Fibroblast of skin of left biceps (primary cell): ENCODE measurements at places on chromosomes 4 and X.

DNA sequence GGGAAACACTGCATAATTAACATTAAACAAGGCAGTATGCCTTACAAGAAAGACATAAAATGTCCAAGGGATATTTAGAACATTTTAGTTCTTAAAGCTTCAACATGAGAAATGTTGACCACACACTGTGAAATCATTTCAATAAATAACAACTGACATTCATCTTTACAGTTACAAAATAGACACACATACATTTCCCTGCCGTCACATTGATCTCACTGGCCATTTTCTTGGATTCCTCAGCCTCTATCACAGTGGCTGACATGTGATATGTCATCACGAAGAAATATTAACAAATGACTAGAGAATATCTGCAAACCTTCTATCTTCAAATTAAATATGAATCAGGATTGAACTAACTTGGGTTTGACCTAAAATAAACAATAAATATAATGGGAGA is 1.9 kb downstream of the CXCL2 start:
- no peak for DNase-seq

DNA sequence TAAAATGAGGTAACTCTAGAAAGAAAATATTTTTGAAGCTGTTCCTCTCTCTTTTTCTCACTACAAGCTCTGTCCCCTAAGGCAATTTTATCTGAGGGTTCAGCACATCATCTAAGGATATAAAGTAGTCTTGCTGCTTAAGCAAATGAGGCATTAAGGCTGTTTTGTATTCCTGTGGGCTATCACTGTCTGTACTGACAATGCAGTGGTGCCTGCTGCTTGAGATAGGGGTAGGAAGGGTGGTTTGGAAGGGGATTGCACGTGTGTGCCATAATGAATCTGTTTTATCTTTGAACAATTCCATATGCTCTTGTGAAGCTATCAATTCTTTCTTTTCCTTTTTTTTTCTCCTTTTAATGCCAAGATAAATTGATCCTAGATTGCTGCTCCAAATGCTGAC is 128.0 kb upstream of the ATOH1 start:
- DNase-seq: no peak

DNA sequence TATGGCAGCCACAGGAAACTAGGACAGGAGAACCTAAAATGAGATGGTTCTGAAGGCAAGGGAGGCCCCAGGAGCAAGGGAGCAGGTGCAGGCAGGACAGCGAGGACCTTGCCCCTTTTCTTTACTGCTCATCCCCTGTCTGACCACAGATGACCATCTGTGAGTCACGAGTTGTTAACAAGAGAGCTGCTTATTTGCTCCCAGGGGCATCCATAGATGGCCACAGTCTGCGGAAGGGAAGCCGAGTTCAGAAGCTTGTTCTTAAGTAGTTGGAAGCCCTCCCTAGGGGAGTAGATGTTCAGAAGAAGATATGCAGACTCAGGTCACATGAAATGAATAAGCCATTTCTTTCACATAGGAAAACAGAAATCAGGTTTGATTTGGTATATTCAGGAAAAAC is 69.4 kb downstream of the EVC2 start:
- no peak for DNase-seq

DNA sequence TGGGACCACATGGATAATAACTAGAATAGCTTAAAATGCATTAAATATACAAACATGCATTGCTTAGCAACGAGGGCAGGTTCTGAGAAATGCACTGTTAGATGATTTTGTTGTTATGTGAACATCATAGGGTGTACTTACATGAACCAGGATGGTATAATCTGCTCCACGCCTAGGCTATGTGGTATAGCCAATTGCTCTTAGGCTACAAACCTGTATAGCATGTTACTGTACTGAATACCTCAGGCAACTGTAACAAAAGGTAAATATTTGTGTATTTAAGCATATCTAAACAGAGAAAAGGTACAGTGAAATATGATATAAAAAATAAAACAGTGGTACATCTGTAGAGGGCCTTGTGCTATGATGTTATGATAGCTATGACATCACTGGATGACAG is 169.2 kb upstream of the IL15 start:
- no peak for DNase-seq

DNA sequence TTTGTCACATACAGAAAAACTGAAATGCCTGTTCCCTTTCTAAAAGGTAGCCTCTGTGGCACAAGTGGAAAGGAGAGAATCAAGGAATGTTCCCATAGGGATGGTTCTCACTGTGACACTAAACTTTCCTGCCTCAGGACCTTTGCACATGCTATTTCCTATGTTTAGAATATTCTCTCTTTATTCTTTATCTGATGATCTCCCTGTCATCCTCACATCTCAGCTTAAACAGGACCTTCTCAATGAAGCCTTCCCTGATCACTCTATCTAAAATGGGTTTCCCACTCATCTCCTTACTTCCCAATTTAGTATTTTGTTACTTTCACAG is 32.3 kb downstream of the HOPX start:
- no peak for DNase-seq

GRCh38 chr4:40183615-40184411 is 13.0 kb upstream of the RHOH start:
- DNase-seq: no peak

- DNase-seq: no peak
Measured at GRCh38 chr4:153834901-153835300, 46.0 kb upstream of the SFRP2 start.

GRCh38 chr4:151960449-151961230 is 199.8 kb upstream of the GATB start:
- no peak for DNase-seq

DNA sequence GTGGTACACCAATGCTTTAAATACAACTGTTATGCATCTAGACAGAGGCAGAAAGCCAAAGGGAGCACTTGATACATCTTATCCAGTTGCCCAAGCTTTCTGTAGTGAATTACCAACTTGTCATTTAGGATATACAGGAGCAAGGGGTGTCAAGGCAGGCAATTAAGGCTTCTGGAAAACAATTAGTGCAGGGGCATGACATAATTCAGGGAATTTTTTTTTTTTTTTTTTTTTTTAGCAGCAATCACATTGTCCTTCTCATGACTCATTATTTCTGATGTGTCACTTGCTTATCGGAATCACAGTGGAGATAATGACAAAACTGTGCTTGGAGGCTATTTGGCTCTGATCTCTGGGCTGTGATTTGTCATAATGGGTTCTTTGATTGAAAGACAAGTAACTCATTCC is 259.5 kb downstream of the ARHGAP24 start:
- no peak for DNase-seq

DNA sequence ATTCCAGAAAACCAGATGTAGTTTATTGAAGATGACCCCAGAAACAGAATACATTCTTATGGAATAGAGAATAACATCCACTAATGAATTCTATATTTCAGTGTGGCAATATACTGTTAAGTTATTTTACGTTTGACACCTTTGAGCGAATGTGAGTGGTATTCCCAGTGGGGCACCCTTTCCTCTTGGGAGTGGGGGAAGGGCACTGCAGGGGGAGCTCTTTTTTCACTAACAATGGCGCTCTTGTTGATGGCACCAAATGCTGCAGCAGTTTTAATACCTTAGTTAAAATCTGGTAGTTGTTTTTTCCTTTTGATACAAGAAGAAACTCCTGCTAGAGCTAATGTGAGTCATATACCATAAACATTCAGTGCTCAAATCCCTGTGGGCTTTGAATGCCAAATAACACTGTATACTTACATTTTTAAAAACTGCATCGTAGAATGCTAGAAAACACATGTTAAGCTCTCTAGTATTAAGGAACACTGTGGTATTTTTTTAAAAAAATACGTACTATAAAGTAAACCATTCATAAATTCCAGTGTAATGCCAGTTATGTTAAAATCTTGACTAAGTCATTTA is 178.5 kb downstream of the DCHS2 start:
- peak; percentile 31 for DNase-seq

DNA sequence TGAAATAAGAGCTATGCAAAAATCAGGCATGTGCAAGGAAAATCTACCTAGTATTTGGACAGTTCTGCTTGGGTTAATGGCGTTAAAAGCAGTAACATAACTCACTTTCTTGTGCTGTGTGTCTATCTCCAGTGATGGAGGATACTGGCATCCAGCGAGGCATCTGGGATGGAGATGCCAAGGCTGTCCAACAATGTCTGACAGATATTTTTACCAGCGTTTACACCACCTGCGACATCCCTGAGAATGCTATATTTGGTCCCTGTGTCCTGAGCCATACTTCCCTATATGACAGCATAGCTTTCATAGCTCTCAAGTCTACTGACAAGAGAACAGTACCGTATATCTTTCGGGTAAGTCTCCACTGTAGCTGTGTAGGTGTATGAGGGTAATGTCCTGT is 2.6 kb downstream of the PRDM8 start:
- DNase-seq: no peak

DNA sequence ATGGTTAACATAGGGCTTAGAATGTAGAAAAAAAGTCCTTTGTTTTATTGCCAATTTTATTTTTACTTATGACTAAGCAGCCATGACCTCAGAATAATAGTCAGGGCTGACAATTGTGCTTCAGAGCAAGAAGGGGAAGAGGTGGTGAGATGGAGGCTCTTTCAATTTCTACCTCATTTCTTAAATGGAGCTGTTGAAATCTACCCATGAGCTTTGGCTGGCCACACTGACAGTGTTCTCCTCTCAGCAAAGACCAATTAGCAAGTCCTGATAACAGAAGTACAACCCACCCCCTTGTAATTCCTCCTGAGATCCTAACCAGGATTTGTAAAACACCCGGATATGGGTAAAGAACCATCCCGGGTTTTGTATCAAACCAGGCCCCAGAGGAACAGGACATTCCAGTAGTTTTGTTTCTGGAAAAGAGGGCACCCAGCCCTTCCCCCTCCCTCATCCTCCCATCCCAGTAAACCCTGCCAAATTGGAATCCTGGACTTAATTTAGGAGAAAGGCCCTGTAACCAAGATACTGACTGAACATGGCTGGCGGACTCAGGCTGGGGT is at the start of gene HEPH:
HEPH (plus strand) TSS at position 399 of the 563 bp plus-strand sequence. CDS start 6,324 bp downstream, outside the sequence.
- peak; percentile 51 for DNase-seq

- DNase-seq: no peak
Measured at GRCh38 chr4:26558166-26558895, 25.6 kb upstream of the TBC1D19 start.

DNA sequence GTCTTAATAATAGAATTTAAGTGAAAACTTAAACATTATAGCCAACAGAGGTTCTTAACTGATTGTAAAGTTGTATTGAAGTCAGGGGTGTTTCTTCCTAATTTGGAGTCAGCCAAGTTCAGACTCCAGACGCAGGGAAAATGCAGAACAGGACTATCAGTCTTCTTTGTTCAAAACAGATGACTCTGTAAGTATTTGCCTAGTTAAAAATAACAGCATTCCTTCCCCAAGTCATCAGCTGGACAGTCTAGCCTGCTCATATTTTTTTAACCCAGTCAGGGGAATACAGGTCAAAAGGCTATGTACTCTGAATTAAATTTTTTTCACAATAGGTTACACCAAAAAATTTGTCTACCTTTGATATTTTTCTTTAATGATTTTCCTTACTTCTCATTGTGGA is 73.8 kb upstream of the DCLK2 start:
- DNase-seq: no peak

DNA sequence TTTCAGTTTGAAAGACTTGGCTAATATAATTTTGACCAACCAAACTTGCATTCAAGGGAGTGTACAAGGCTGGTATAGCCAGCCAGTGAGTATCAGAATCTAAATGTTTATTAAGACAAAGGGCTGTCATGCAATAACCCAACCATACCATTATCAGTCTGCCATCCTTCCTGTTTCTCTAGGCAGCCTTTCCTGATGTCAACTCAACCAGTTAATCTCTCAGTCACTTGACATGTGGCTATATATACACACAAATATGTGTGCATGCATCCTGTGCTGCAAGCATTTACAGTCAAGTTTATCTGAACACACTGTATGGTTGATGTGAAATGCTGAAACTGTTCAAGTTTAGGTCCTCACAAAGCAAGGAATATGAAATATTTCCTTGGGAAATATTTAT is 17.2 kb downstream of the BTK start:
- DNase-seq: no peak

DNA sequence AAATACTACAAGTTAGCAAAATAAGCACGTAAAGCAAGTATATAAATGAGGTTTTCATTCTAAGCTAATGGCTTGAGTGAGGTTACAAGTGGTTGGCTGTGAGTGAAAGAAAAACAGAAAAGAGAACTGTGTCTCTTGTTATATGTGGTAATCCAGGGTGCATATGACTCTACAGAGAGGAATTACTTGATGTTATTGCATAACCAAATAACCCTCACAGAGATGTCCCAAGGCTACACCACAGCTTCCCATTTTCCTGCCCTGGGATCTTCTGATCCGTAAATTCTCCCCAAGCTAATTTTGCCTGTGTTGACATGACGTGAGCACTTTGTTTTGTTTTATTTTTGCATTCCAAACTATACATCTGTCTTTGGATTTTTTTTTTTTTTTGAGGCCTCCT is 470.0 kb upstream of the INTU start:
- peak; percentile 58 for DNase-seq

DNA sequence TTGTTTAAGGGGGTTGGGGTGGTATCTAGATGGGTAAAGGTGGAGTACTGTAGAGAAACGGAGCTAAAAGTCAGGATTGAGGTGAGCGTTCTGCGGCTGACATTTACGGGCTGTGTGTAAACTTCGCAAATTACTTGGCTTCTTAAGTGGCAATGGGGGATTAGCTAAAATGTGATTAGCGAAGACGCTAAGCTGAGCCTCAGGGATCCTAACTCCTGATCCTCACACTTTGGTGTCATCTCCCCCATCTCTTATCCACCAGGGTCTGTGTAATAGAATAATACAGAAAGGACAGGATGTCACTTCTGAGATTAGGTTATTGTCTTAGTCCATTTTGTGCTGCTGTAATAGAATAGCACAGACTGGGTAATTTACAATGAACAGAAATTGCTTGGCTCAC is 10.6 kb upstream of the FAT1 start:
- DNase-seq: no peak

DNA sequence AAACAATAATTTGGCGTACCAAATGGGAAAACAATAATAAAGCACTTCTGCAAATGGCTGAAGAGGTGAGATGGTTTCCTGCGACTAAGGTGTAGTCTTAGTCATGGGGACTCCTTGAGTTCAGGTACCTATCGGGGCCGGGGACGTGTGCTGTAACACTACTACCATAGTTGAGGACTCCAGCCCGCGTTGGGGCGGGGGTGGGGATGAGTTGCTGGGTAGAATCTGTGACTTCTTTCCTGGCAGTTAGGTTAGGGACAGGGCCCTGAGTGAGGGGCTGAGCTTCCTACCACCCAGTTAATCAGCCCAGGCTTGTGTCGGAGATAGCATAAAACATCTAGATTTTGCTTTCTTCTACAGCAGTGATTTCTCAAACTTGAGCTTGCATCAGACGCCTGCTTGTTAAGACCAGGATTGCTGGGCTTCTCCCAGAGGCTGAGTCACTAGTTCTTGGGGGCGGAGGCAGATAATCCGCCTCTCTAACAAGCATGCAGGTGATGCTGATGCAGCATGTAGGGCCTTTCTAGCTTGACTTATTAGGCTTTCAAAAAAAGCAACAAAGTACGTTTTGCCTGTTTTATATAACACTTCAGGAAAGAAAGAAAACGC is 30.2 kb downstream of the RBBP7 start:
- DNase-seq: no peak

GRCh38 chrX:110257889-110258288 is 60.0 kb downstream of the AMMECR1 start:
- no peak for DNase-seq
